ENCODE measurements at places on chromosomes 1 and 21.

- H3K4me3 ChIP-seq = no peak overlapping the region
- H3K4me1 ChIP-seq = no peaks in the 10 kb centered on the region
- H3K27me3 ChIP-seq = no peaks in the 10 kb centered on the region
- H3K36me3 ChIP-seq = no peaks in the 10 kb centered on the region
- H3K27ac ChIP-seq = no peak overlapping the region
- no peak for DNase-seq
These were observed 183.2 kb upstream of the VAMP3 start for GRCh38 chr1:7587773-7588456.

DNA sequence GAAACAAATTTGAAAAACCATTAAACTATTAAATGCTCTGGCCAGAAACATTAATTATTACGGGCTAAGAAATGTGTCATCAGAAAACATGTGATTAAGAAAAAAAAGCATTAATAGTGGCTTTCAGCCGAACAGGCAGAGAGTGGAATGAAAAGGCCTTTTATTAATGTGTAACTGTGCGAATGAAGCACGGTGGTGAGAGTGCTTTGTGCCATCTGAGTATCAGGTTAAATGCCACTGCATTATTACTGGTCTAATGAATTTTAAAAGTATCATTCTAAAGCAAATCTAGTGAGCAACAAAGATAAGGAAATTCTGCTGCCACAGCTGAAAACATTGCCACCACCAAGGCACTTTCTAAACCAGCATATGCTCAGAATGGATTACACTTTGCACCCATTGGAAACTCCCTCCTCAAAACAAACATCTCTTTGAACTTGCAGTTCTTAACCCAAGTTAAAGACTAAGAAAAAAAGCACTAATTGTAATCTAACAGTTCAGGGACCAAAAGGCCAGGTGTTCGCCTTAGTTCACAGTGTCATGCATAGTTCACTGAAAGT, 30.0 kb upstream of the SSX2IP start:
- H3K36me3 ChIP-seq = no peaks in the 10 kb centered on the region
- H3K27ac ChIP-seq = peak overlapping the region; percentile 70
- peaks cover 11% of the 10 kb centered on the region for H3K4me1 ChIP-seq
- H3K4me3 ChIP-seq = peak overlapping the region; percentile 6
- no peak for DNase-seq

DNA sequence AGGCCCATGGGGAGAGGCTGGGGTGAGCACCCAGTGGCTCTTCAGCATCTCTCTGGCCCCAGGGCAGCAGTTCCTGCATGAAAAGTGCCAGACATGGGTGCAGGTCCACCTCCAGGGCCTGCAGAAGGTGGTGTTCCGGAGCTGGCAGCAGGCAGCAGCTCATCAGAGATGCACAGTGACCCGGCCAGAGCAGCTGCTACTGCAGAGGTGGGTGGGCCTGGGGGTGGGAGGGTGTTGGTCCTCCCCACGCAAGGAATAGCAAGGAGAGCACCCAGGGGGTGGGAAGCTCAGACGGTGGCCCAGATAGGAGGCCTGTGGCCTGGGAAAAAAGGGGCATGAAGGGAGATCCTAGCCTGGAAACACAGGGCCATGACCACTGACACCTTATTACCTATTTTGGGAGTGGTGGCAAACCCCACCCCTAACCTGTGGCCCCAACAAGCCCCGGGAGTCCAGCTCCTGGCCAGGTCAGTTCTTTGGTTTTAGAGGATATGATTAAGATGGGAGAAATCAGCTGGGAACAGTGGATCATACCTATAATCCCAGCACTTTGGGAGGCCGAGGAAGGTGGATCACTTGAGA, 20.2 kb downstream of the C1orf167 start:
- peaks cover 22% of the 10 kb centered on the region for H3K4me1 ChIP-seq
- H3K27me3 ChIP-seq = no peaks in the 10 kb centered on the region
- no peaks in the 10 kb centered on the region for H3K36me3 ChIP-seq
- H3K4me3 ChIP-seq = no peak overlapping the region
- no peak overlapping the region for H3K27ac ChIP-seq

DNA sequence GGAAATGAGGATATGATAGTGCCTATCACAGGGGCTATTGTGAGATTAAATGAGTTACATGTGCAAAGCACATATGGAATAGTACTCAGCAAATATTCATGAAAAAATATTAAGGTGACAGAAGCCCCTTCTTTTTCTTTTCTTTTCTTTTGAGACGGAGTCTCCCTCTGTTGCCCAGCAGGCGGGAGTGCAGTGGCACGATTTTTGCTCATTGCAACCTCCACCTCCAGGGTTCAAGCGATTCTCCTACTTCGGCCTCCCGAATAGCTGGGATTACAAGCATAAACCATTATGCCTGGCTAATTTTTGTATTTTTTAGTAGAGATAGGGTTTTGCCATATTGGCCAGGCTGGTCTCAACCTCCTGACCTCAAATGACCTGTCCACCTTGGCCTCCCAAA, 139.4 kb downstream of the HIVEP3 start:
- H3K36me3 ChIP-seq = no peaks in the 10 kb centered on the region
- H3K27me3 ChIP-seq = no peaks in the 10 kb centered on the region
- H3K4me3 ChIP-seq = no peak overlapping the region

DNA sequence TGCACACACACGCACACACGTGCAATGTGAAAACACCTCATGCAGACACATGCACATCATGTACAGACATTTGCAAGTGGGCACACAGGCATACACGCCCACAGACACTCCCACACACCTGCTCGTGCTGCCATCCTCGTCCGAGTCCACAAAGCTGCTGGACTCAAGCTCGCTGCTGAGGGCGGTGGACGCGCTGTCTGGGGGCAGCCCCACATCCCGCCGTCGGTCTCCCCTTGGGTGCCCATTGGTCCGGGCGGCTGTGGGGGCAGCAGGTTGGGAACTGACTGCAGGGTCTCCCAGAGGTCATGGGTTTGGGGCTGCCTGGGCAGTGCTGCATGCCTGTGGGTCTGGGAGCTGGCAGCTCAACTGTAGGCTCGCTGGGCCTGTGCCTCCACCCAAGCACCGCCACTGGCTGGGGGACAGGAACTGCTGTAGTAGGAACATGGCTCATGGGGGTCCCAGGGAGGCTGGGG, 7.6 kb downstream of the DVL1 start:
- no peak for DNase-seq
- no peaks in the 10 kb centered on the region for H3K27me3 ChIP-seq
- no peak overlapping the region for H3K27ac ChIP-seq
- peaks cover 10% of the 10 kb centered on the region for H3K36me3 ChIP-seq

- H3K27ac ChIP-seq = no peak overlapping the region
- no peaks in the 10 kb centered on the region for H3K27me3 ChIP-seq
- peaks cover 12% of the 10 kb centered on the region for H3K4me1 ChIP-seq
- no peaks in the 10 kb centered on the region for H3K36me3 ChIP-seq
These were observed 30.7 kb upstream of the TARBP1 start for GRCh38 chr1:234509457-234510328.

GRCh38 chr1:149884433-149885338, 14.7 kb upstream of the BOLA1 start:
- peak overlapping the region; percentile 76 for H3K4me3 ChIP-seq
- H3K36me3 ChIP-seq = no peaks in the 10 kb centered on the region

GRCh38 chr1:86646256-86646655, 58.1 kb upstream of the SH3GLB1 start:
- H3K27ac ChIP-seq = no peak overlapping the region
- no peak overlapping the region for H3K4me3 ChIP-seq

DNA sequence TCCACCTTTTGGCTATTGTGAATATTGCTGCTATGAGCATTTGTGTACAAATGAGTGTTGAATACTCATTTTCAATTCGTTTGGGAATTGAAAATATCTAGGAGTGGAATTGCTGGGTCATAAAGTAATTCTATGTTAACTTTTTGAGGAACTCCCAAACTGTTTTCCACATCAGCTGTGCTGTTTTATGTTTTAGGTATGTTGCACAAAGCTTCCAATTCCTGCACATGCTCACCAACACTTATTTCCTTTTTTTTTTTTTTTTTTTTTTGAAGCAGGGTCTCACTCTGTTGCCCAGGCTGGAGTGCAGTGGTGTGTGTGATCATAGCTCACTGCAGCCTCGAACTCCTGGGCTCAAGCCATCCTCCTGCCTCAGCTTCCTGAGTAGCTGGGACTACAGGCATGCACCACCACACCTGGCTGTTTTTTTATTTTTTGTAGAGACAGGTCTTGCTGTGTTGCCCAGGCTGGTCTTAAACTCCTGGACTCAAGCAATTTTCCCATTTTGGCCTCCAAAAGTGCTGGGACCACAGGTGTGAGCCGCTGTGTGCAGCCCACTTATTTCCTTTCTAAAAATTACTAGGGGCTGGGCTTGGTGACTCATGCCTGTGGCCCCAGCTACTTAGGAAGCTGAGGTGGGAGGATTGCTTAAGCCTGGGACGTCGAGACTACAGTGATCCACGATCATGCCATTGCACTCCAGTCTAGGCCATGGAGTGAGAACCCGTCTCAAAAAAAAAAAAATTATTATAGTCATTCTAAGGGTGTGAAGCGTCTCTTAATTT, 33.4 kb downstream of the TMCC2 start:
- no peak for DNase-seq
- no peaks in the 10 kb centered on the region for H3K36me3 ChIP-seq
- no peak overlapping the region for H3K27ac ChIP-seq

DNA sequence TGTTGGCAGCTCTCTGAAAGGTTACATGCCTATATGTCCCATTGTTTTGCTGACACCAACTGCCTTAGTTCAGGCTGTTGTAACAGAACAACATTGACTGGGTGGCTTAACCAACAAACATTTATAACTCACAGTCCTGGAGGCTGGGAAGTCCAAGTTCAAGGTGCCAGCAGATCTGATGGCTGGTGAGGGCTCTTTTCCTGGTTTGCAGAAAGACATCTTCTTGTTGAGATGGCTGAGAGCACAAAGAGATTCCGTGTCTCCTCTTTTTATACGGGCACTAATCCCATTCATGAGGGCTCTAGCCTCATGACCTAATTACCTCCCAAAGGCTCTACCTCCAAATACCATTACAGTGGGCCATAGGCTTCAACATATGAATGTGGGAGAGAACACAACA, 10.2 kb upstream of the STMN1 start:
- H3K4me1 ChIP-seq = no peaks in the 10 kb centered on the region
- no peak for DNase-seq
- no peaks in the 10 kb centered on the region for H3K27me3 ChIP-seq
- H3K36me3 ChIP-seq = no peaks in the 10 kb centered on the region

DNA sequence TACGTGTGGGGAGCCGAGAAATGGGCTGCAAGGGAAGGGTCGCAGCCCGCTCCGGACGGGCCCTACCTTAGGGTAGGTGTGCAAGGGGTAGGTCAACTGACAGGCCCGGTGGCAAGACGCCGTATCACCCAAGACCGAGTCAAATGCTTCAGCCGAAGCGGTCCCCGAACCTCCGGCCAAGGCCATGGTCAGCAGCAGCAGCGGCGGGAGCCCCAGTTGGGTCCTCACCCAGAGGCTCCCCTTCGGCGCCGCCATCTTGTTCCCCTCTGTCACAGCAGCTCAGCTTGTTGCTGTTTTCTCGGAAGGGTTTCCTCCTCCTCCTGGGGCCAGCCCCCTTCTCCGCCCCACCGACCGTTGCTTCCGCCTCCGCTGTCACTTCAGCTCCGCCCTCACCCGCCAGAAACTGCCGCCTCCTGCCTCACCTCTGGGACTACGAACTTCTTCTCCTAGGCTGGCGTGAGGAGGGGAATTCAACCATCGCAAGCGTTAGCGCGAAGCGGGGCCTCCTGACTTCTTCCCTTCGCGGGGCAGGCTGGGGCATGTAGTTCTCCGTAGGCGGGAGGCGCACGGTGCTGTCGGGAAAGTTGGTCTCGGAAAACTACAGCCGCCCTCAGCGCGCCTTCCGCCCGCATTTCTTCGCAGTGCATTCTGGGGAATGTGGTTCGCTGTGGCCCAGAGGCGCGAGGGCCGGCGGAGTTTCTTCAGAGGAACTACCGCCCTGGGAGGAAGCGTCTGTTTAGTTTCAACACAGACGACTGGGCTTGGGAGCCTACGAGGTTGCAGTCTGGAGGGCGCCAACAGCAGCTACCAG, at the start of the genes TCEANC2 and TMEM59:
Gene TCEANC2 (plus strand): TSS at position 675 of the 811 bp plus-strand sequence. CDS start 815 bp downstream, outside the sequence.
Gene TMEM59 (minus strand): TSS at position 271 of the 811 bp plus-strand sequence. CDS start 16 bp downstream, at position 255.
- H3K36me3 ChIP-seq = no peaks in the 10 kb centered on the region
- H3K27ac ChIP-seq = peak within 1 kb of the TSS; percentile 97
- H3K4me1 ChIP-seq = peaks cover 33% of the 10 kb centered on the region

DNA sequence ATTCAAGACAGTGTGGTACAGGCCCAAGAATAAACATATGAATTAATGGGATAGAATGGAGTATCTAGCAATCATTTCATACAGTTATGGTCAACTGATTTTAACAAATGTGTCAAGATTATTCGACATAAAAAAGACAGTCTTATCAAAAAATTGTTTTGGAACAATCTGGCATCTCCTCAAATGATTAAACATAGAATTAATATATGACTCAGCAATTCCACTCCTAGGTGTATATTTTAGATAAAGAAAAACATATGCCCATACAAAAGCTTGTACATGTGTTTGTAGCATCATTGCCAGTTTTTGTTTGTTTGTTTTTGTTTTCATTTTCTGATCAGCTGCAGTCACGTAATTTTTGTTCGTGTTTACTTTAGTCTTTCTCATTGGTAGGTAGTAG, 1188.3 kb downstream of the BRINP3 start:
- H3K27me3 ChIP-seq = no peaks in the 10 kb centered on the region
- H3K4me1 ChIP-seq = no peaks in the 10 kb centered on the region
- H3K4me3 ChIP-seq = no peak overlapping the region
- H3K36me3 ChIP-seq = no peaks in the 10 kb centered on the region
- no peak overlapping the region for H3K27ac ChIP-seq
- DNase-seq = no peak

GRCh38 chr21:25094695-25095094, 512.6 kb downstream of the MRPL39 start:
- H3K4me1 ChIP-seq = no peaks in the 10 kb centered on the region
- no peaks in the 10 kb centered on the region for H3K36me3 ChIP-seq
- H3K4me3 ChIP-seq = no peak overlapping the region

DNA sequence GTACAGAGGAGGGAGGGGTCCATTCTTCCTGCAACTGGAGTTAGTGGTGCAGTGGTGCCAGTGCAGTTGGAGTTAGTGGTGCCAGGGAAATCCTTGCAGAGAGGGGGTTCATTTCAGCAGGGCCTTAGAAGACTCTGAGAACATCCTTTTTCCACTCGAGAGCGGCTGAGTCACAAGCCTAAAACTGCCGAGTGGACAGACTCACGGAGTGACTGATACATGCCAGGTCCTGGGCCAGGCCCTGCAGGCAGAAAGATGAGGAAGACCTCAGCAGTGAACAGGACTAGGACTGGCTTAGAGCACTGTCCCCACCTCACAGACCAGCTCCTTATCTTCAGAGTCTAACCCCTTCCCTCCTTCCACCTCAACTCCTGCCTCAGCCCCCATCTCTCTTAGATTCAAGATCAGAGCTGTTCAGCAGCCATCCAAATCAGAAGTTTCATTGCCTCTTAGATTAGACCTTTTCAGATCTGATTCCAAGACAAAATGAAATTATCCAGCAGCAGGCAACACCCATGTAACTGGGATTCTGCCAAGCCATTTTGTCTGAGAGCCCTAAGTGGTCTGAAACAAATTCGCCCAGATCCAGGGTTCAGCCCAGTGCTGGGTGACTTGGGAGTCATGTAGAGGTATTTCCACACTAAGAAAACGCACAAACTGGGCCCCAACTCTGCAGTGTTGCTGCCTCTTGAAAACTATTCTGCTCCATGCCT, 12.7 kb upstream of the IKBKE start:
- no peaks in the 10 kb centered on the region for H3K27me3 ChIP-seq
- no peak overlapping the region for H3K27ac ChIP-seq
- no peak overlapping the region for H3K4me3 ChIP-seq
- peaks cover 4% of the 10 kb centered on the region for H3K4me1 ChIP-seq

- no peak for DNase-seq
- no peaks in the 10 kb centered on the region for H3K27me3 ChIP-seq
- H3K27ac ChIP-seq = no peak overlapping the region
- no peaks in the 10 kb centered on the region for H3K36me3 ChIP-seq
- H3K4me3 ChIP-seq = no peak overlapping the region
These were observed 75.5 kb downstream of the ADAMTS1 start for GRCh38 chr21:26769613-26770188.

Data from thoracic aorta (tissue), 2 donors.